ENCODE measurements at places on chromosomes 2 and 18. TPM values are rescaled to one million over a fixed set of nuclear protein-coding genes. Genes with fewer than 3 reads are reported as not detected.

GRCh38 chr2:6368281-6368680 lies 497.4 kb downstream of the CMPK2 start:
- no peak for DNase-seq

- no peak for DNase-seq
These were observed 139.2 kb downstream of the MGAT5 start for GRCh38 chr2:134393075-134393461.

GRCh38 chr18:47775961-47776360 lies 154.5 kb downstream of the SMAD2 start:
- no peak for DNase-seq

- no peak for DNase-seq
These were observed 202.6 kb upstream of the SMAD2 start for GRCh38 chr18:48132797-48133655.

DNA sequence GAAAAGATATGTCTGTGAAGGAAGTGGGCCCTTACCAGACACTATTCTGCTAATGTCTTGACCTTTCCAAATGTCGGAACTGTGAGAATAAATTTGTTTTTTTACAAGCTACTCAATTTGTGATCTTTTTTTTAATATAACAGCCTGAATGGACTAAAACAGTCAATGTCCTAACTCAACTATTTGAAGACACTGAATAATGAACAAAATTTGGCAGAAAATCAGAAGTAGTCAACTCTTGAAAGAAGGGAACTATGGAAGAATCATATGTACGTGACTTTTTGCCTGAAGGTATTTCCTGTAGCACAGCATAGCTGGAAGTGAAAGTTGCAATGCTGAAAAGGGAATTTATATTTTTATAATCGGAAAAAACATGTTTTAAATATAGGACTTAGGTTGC lies 351.8 kb upstream of the TFPI start:
- DNase-seq = no peak

DNA sequence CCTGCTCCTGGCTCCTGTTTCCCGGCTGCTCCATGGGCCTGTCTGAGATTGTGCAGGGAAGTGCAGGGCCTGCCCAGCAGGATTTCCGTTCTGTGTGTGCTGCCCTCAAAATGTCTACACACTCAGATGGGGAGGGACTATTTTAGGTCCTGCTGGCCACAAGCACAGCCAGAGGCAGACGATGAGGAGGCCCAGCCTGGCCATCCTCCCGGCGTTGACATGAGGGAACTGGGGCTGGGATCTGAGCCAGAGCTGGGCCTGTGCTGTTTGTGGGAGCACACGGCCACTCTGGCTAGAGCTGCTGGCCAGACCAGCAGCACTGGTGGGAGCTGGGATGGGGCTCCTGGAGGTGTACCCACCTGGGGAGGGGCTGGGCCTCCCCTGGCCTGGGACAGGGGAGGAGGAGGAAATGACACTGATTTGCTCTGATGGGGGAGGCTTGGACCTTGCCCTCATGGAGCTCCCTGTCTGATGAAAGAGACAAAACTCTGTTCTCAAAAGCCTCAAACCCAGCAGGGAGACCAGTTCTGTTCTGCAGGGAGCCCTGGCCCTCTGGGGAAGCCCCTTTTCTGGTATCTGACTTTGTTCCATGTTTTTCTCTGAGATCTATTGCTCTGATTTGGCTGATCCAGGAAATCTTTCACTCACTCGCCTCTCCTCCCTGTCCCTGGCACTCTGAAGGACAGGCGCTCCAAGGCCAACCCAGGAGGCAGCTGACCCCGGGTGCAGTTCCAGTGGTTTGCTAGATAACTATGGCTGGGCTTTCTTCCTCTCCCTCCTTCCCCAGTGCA lies 161.8 kb downstream of the DYSF start:
- peak; percentile 68 for DNase-seq

- DNase-seq = no peak
These were observed 10.0 kb downstream of the ZNF24 start for GRCh38 chr18:35334212-35334611.

DNA sequence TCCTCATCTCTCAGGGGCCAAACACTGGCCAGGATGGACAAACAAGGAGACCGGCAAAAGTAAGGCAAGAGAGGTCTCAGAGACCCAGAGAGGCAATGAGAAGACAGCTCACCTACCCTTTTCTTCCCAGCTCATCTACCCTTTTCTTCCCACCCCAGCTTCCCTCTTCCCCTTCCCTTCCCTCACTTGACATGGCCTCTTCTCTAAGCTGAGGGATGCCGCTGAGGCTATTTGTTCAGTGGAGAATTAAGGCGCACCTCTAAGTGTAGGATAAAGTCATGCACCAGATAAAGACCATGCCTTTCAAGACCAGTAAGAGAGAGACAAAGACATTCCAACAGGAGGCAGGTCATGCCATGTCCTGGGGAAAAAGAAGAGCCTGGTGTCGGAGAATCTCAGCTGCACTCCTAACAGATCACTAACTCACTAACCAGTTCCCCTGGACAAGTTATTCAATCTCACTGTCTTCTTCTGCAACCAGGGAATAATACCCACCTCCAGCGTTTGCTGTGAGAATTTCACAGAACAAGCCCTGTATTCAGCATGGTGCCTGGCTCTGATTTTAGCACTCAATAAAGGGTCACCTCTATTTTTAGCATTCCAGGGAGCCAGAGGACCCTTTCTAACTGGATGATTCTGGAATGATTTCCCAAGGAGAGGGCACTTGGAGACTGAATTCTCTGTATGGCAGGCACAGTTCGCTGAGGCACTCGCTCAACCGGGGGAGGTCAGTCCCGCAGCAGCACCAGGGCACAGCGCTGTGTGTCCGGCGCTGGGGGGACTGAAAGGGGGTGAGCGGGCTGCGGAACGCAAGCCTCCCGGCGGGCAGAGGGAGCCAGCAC lies 3.0 kb upstream of the FOSL2 start:
- no peak for DNase-seq

DNA sequence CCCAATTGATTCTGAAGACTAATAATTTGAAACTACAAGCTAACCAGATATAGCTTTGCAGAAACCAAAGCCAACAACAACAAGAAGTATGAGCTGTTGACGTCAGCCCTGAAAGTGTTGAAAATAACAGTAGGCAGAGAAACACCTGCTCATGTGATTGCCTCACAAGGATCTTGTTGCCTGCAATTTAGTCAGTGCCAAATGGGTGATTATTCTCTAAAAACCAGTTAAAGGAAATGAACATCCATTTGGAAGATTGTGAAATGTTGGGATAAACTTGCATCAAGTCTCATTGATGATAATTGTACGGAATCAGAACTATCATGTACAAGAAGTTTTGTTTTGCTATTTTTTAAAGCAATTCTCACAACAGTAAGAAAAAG lies 2.8 kb downstream of the CYTIP start:
- no peak for DNase-seq

- DNase-seq = no peak
These were observed 271.2 kb downstream of the EN1 start for GRCh38 chr2:118576109-118576855.

- no peak for DNase-seq
These were observed 171.9 kb upstream of the FHL2 start for GRCh38 chr2:105570757-105571156.

DNA sequence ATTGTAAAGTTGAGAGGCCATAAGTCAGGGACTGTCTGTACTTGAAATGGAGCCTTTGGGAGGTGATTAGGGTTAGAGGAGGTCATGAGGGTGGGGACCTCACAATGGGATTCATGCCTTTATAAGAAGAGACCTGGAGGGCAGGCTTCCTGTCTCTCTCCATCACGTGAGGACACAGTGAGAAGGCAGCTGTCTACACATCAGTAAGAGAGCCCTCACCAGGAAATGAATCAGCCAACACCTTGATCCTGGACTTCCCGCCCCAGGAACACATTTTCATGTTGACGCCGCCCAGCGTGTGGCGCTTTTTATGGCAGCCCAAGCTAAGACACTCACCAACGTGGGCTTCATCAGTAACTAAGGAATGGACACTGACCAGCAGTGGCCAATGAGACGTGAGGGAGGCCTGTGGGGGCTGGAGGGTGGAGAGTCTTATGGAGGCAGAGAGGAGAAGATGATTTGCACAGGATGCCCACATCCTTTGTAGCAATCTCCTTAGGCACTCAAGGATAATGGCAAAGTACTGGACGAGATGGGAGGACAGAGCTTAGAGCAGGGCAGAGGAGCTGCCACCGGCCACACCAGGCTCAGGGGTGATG lies 162.7 kb downstream of the EIPR1 start:
- peak; percentile 21 for DNase-seq

DNA sequence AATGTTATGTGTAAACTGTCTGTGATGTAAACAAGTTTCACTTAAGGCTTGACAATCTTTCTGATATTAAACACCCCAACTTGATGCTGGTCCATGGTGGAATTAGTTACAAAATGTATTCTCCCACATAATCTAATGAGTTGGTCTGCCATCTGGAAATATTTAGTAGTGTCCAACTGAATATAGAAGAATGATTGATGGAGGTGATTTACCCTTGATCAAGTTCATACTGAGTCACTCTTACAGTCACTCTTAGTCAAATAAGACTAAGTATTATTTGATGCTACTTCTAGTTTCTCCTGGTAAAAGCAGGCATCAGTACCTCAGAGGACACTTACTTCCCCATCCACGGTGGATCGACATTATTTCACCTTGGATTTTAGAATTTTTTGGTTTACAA lies 198.1 kb downstream of the SATB2 start:
- DNase-seq = no peak

- DNase-seq = no peak
These were observed 67.9 kb downstream of the TGOLN2 start for GRCh38 chr2:85259879-85260278.

- no peak for DNase-seq
These were observed 67.0 kb downstream of the GALR1 start for GRCh38 chr18:77316641-77317040.

DNA sequence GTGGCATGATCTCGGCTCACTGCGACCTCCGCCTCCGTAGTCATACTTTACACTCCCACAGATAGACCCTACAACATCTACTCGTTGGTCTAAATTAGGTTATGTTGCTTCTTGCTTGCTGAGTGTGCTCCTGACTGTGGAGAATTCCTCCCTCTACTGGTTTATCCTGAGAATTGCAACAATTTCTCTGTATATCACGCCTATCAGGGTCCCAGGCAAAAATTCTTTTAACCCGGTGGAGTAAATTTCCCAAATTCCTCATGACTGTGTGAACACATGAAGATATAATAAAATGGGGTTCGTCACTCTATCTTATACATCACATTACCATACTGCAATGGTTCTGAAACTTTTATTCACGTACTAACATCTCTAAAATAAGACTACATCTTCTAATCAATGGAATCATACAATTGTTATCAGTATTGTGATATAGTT lies 156.7 kb downstream of the EVA1A start:
- no peak for DNase-seq

- DNase-seq = no peak
These were observed 14.6 kb upstream of the MCM6 start for GRCh38 chr2:135890835-135891234.

DNA sequence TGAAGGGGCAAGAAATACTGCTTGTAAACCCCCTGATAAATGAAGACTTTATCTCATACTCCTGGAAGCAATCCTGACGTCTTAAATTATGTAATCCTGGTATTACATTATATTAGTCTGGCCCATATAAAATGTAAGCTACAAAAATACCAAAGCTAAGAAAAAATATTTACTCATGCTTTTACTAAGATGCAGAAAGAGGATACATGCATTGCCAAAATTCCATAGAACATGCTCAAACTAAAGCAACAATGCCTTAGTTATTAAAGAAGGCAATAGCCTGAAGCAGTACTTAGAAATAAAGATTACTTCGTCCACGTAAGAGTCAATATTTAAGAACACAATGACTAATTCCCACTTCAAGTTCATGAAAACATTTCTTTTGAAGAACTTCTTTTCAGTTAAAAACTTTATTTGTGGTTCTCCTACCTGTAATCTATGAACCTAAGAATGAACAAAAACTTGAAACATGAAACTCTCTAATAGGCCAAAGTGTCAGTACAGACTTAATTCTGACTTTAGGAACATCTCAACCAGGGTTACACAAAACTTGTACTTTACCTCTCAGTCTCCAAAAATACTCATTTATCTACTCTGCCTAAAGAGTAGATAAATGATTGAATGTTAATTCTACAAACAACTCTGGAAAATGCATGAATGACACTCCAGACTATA lies 117.3 kb downstream of the THADA start:
- DNase-seq = no peak

GRCh38 chr2:198807131-198807530 lies 650.6 kb downstream of the SATB2 start:
- DNase-seq = no peak

- DNase-seq = no peak
These were observed 32.9 kb downstream of the NCK2 start for GRCh38 chr2:105777506-105778055.

GRCh38 chr18:52275817-52276216 lies 64.2 kb upstream of the DCC start:
- DNase-seq = no peak

DNA sequence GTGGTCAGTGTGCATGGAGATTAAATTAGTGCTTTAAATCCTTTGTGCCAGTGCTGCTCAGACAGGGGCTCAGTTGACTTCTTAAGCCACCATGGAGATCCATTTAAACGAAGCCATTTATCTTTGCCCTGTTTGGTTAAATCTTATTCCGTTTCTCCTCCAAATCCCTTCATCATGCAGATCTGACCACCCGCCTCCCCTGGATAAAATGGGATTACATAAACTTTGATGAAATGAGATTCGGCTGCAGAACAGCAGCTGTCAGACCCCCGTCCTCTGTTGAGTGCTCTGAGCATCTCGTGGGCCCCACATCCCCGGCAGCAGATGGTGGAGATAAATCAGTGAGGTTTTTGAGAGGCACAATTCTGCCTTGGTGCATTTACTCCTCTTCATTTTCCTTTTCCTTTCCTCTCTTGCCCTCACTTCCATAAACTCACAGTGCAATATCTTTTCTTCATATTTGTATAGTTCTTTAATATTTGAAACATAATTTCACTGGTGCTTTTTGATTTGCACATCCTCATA lies 84.4 kb upstream of the TWIST2 start:
- no peak for DNase-seq

GRCh38 chr2:132949108-132949507 lies 279.1 kb upstream of the LYPD1 start:
- no peak for DNase-seq

GRCh38 chr2:55196526-55196925 lies 35.6 kb downstream of the CLHC1 start:
- no peak for DNase-seq

Gene POTEI
- total RNA-seq = not detected

Gene TP53I3
- 8.0 TPM for total RNA-seq

Gene RASGRP3
- total RNA-seq = 3.8 TPM

Gene RPRM
- not detected for total RNA-seq

Gene PARD6G
- 2.3 TPM for total RNA-seq

Gene IL1RN
- total RNA-seq = 16.0 TPM

All from left lobe of liver (tissue), 2 donors.